Activated naive CD4-positive, alpha-beta T cell (primary cell): ENCODE measurements at places on chromosomes 2 and 18.

DNA sequence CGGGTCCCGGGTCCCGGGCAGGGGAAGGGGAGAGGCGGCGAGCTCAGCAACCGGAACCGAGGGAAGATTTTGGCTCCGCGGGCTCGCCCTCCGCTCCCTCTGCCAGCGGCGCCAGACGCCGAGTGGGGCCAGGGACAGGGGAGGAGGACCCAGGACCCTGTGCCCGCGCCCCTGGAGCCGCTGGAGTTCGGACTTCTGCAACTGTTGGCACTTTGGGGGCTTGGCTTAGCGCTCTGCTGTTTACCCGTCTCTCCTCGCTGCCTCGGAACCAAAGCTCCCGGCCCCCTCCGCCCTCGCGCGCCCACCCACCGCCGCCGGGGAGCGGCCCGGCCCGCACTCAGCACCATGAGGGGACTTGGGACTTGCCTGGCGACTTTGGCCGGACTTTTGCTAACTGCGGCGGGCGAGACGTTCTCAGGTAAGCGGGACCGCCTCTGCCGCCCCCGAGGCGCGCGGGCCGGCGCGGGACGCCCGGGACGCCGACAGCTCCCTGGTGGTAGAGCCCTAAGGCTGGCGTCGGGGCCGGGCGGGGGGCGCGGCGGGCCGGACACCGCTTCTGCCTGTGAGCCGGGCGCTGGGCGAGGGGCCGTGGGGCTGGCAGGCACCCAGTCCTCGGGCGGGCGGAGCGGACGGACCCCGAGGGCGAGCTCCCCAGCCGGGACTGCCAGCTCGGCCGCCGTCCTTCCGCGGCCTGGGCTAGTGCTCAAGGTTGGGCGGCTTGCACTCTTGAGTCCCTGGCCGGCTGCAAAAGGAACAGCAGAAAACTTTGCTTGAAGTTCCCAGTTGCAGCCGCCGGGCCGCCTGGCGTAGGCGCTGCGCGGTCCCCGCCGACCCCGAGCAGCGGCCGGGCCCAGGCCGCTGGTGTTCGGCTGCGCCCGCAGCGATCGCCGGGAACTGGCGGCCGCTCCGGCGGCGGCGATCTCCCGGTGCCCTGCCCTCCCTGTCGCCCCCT, 634 bp downstream of the PTPRM start:
- DNase-seq: no peak

- no peak for DNase-seq
Observed at GRCh38 chr2:226873826-226874225, 38.0 kb downstream of the RHBDD1 start.

DNA sequence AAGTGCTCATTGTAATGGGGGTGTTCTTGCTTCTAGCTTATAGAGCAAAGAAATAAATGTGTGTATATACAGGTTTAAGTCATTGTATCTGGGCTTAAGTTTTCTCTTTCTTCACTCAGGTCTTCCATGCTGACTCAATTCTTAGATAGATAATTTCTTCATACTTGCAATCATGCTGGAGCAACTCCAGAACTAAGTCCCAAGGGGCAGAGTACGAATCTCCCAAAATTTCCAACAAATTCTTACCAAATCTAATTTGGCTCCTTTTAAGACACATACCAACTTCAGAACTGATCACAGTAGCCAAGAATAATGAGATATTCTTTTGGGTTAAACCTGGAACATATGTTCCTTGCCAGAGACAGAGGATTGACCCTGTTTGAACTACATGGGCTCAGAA, 4.3 kb upstream of the SPAG16 start:
- DNase-seq: no peak

GRCh38 chr2:42795841-42796301, 3.5 kb upstream of the HAAO start:
- no peak for DNase-seq

GRCh38 chr2:212929971-212930370, 221.4 kb downstream of the IKZF2 start:
- no peak for DNase-seq

DNA sequence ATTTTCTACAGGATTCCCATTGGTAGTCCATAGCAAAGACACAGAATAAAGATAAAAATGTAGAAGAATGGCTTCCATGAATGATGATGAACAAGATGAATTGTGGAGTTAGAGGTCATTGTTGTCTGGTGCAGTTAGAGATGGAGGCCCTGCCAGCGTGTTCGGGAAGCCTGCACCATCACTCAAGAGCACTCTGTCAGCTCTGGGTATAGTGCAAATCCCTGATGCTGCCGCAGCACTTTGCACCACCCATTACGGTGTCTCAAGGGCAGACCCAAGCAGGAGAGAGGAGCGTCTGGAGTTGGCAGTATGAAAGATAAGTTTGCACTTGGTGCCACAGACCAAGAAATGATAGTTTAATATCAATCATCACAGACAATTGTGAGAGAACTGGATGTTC, 181.6 kb upstream of the CHST9 start:
- DNase-seq: no peak

DNA sequence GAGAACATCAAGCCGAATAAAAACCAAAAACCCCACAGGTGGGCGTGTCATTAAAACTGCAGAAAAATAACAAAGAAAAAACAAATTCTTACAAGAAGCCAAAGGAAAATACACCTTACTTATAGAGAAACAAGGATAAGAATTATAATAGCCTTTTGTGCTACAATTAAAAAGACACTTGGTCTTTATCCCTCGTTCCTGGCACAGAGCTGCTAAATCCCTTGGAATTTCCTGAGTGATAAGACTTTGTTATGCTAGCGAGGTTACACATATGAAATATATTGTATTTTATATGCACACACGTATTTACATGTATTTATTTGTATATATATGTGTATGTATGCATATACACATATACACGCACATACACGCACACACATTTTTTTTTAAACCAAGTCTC, 325.3 kb upstream of the TFPI start:
- DNase-seq: no peak

DNA sequence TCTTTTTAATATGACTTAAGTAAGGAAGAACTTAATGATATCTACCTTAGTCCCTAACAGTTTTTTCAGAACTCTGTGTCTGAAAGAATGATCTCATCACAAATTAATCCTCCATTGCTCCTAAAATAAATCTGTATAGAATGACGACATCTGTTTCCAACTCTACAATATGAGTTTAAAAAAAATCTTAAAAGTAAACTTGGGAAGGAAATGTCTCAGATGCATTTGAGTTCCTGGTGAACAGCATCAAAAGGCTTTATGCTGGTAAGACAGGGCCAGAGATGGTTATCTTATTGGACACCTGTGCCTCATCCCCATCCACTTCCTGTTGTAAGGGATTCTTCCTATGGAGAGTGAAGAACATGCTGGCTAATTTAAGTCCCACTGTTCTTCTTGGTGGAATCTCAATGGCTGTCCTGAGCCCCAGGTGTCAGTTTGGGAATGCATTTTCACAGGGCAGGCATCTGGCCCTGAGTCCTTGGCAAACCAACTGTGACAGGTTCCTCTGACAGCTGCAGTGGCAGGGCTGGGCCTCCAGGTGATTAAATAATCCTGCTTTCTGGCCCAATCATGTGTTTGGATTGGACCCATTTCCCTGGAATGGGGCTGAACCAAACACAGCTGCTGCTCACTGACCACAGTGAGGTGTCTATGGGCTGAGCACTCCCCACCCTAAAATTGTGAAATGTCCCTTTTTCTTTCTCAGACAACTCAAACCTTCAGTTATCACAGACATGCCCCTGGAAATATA, 12.9 kb upstream of the NCKAP5 start:
- DNase-seq: no peak

DNA sequence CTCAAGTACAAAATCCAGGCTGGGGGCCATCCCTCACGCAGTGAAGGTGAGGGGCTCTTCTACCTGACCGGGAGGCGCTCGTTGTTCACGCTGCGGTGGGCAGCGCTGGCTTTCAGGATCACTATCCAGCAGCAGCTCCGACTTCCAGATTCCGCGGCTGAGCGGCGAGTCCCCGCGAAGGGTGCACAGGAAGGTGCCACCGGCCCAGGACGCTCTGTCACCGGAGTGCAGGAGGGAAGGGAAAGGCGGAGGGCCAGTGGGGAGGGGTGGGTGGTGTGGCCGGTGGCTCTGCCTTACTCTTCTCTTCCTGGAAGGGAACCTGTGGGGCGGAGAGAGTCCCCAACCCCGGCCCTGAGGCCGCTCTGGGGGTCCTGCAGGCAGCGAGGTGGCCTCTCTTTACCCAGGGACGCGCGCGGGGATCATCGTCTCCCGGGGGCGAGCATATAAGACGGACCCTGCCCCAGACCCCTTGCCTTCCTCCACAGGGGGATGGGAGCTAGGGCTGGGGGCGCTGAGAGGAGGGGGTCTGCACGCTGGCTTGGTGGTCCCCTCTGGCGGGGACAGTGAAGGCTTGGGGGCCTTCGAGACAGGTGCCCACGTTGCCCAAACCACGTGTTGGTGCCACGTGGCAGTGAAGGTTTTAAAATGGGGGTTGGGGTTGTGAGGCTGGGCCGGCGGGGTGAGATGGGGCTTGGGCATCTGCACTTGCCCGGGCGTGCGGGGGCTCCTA, 26.9 kb upstream of the HS6ST1 start:
- DNase-seq: no peak

GRCh38 chr18:59743566-59743965, 46.3 kb upstream of the CCBE1 start:
- no peak for DNase-seq

GRCh38 chr18:59814891-59815290, 84.9 kb upstream of the PMAIP1 start:
- DNase-seq: no peak

DNA sequence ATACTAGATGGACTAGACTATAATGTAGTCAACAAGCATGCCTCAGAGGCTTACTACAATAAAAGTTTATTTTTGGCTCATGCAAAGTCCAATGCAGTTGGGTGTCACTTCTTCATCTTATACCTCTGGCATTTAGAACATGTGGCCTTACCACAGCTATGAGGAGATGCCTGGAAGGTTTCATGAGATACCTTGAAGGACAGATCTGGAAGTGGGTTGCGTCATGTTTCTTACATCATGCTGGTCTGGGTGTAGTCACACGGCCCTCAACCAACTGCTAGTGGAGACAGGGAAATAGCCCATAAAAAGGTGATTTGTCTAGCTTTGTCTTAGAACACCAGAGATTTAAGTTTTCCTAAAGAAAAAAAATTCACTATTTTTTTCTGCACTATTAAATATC, 91.7 kb upstream of the MMADHC start:
- DNase-seq: no peak

- no peak for DNase-seq
Observed at GRCh38 chr18:31576670-31577069, 15.0 kb upstream of the TTR start.

DNA sequence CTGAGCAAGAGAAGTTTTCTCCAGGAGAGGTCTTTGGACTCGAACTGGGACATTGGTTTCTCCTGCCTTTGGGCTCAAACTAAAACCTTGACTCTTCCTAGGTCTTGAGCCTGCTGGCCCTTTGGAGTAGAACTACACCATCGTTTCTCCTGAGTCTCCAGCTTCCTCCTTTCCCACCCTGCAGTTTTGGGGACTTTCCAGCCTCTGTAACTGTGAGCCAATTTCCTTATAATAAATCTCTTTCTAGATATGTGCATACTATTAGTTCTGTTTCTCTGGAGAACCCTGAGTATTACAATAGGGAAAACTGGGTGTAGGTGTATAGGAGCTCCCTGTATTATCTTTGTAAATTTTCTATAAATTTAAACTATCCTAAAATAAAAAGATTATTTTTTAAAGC, 219.8 kb upstream of the AGAP1 start:
- no peak for DNase-seq

DNA sequence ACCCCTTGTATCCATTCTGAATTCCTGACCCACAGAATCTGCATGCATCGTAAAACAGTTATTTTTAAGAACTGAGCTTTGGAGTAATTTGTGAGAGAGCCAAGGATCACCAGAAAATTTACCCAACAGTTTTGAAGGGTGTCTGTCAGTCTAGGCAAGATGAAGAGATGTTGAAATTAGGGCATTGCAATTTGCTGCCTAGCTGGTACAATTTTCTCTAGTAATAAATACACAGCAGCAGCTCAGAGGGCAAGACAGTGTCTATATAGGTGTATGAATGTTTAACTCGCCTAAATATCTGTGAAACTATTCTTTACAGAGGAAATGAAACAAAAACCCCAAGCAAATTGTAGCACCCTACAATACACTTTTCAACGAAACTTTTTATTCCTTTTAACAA, 377.8 kb upstream of the POU3F3 start:
- DNase-seq: no peak
